ENCODE measurements at places on chromosomes 6 and 20.

DNA sequence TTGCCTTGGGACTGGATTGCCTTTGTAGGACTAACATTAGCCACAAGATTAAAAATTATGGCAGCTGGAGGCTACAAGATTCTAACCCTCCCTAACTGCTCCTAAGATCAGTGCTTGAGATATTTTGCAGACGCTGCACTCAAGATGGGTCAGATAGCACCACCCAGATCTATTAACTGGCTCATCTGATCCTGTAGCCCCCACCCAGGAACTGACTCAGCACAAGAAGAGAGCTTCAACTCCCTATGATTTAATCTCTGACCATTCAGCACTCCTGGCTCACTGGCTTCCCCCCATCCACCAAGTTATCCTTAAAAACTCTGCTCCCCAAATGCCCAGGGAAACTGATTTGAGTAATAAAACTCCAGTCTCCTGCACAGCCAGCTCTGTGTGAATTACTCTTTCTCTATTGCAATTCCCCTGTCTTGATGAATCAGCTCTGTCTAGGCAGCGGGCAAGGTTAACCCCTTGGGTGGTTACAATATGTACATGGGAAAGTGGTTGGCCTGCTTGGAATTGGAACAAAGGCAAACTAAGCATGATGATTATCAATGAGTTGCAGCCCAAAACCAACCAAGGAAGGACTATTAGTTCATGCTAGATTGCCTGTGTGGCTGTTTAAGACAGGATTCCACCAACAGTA, 111.3 kb downstream of the OR2B2 start:
- DNase-seq: no peak

DNA sequence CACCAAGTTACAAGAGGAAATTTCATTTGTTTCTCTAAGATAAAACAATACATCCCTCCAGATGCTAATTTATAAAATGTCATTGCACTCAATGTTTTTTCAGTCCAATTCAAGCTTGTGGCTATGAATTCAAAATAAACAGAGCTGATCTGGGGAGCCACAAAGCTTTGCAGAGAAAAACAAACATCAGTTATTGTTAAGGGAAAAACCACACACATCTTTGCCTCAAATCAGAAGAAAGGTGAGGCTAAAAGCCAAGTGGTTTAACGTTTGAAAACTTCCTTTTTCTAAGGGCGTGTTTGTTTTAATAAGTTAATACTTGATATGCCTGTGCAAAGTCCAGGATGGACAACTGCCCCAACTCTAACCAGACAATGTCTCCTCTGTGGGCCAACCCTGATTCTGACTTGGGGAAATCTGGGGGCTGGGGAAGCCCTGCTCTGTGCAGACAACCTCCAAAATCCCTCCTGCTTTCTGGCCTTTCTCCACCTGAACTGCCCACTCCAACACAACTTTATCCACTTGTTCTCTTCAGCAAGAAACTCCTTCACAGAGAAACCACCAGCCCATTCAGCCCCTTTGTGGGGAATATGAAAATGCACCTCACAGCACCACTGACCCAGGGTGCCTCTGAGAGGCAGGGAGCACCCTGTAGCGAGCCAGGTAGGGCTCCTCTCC, 44.6 kb upstream of the NT5E start:
- DNase-seq: no peak

DNA sequence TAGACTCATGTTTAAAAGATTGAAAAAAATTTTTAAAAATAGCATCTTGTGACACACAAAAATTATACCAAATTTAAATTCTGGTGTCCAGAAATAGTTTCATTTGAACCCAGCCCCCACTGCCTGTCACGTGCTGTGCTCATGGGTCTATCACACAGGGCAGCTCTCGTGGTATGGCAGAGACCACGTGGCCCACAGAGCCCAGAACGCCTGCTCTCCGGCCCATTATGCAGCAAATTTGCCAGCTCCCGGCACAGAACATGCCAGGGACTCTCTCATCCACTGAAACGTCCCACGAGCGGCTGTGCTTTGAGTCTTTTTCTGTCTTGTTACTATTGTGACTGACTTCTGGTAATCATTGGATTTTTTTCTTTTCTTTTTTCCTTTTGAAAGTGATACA, 224.3 kb downstream of the TTLL2 start:
- no peak for DNase-seq

- DNase-seq: no peak
Measured at GRCh38 chr20:52454660-52455059, 263.1 kb upstream of the ZFP64 start.

DNA sequence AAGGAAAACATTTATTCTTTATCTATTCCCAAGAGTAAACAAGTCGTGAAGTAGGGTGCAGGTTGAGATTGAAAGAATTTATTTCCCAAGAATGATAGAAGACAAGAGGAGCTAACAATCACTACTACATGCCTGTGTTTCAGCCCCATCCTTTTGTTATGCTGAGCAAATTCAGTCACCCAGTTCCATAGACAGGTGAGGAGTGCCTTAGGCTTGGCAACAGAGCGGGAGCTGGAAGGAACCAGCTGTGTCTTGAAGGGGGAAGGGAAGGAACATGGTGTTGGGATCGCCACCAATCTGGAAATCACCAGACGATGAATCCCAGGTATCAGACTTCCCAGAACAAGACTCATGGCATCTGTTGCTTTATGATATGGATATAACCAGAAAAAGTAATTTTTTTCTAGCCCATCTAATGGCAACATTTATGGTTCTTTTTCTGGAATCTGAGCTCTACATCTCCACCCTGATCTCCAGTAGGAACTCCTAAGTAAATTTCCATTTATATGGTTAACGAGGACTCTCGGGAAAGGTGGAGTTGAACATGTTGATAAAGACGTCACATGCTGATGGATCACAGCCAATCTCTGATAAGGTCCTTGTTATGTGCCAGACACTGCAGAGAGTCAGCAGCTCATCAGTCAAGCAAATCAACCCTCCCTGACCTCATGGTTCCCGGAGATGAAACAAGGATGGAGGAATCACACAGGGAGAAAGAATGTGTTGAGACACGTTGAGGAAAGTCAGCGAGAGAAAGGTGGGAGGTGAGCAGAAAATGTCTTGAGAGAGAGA, 344.9 kb downstream of the SMOC2 start:
- no peak for DNase-seq

GRCh38 chr20:48901326-48901725, 20.2 kb upstream of the ARFGEF2 start:
- no peak for DNase-seq

DNA sequence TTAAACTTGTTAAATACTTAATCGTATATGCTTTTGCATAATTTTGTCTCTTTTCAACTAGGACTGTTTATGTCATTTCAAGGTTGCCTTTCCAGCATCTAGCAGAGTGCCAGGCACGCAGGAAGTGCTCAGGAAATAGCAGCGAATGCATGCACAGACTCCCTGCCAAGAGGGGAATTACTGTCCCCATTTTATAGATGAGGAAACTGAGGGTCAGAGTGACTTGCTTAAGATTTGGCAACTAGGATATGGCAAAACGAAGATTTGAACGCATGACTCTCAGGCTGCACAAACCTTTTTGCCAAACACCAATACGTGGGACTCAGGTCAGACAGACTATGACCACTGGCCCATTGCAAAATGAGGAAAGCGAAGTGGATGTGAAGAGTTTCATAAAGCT, 22.5 kb downstream of the EYA2 start:
- DNase-seq: no peak

DNA sequence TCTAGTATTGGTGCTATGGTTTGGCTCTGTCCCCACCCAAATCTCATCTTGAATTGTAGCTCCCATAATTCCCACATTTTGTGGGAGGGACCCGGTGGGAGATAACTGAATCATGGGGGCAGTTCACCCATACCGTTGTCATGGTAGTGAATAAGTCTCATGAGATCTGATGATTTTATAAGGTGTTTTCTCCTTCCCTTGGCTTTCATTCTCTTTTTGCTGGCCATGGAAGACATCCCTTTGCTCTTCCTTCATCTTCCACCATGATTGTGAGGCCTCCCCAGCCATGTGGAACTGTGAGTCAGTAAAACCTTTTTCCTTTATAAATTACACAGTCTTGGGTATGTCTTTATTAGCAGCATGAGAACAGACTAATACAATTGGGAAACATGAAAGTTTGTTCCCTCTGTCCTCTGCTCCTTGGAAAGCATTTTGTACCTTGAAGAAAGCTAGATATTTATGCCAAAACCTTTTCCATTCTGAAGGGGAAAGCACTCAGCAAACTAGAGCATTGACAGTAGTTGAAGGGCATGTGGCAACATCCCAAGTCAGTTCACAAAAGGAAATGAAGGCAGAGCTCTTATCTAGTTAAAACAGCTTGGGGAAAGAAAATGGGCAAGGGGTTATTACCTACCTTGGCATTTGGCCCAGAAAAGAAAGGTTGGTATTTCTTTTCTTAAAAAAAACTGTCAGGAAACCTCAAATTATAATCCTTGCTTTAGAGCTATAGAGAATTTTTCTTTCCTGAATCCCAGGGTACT, 10.7 kb upstream of the TNFAIP3 start:
- no peak for DNase-seq

GRCh38 chr20:46701057-46701456, 8.4 kb upstream of the SLC2A10 start:
- no peak for DNase-seq

DNA sequence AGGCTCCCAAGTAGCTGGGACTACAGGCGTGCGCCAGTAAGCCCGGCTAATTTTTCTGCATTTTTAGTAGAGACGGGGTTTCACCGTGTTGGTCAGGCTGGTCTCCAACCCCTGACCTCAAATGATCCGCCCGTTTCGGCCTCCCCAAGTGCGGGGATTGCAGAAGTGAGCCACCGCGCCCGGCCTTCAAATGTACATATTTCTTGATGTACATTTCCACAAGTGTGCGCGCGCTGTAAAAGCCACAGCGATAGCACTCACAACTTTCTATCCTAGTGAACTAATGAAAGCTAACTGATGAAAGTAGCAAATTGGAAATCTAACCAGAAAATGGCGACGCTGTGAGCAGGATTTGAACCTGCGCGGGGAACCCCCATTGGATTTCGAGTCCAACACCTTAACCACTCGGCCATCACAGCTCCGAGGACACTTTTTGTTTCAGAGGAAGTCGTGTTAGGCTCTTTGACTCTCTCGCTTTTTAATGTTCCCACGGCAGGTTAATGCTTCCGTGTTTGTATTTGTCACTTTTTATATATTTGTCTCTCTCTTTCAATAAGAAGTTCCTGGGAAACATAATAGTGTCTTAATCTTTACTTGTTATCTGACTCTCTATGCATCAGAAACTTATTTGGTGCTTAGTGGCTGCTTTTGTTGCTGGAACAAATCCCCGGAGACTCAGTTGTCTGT, 199.4 kb upstream of the ZNF184 start:
- no peak for DNase-seq

GRCh38 chr20:57051096-57051495, 215.3 kb downstream of the BMP7 start:
- DNase-seq: no peak

DNA sequence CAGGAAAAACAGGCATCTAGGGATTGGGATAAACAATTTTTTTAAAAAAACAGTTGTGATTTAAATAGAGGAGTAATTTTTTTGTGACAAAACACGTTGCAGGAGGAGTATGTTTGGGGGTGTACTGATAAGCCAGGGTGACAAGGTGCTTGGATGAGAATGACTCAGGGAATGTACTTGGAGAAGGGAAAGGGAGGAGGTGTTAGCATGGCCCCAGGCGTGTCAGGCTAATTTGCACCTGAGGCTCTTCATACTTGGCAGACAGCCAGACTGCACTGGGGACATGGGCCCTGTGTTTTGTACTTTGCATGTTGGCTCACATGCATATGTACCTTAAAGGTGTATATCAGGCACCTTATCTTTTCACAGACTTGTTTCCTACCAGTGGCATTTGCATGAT, 22.8 kb downstream of the PANK2 start:
- no peak for DNase-seq

- peak; percentile 9 for DNase-seq
Measured at GRCh38 chr6:8481727-8482126, 46.4 kb upstream of the SLC35B3 start.

GRCh38 chr6:89272596-89272995, 42.5 kb downstream of the GABRR2 start:
- DNase-seq: no peak

GRCh38 chr6:38867726-38868125, 152.6 kb downstream of the DNAH8 start:
- DNase-seq: no peak

- no peak for DNase-seq
Measured at GRCh38 chr6:36318690-36319435, 17.8 kb downstream of the BNIP5 start.

DNA sequence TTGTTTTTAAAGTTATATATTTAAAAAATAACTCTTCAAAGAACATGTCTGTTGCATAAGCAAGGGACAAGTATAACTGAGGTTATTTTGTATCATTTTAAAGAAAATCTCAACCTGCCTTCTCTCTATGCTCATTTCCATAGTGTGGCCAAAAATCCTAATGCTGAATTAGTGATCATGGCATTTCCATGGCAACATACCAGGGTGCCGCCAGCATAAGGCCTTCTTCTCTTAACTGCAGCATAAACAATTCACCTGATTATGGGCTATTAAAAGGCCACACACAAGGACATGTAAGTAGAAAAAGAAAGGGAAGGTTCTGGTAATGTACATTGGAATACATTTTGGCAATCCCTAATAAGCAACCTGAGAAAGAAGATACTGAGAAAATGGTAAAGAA, 95.1 kb upstream of the RNF217 start:
- no peak for DNase-seq

GRCh38 chr20:60244373-60245146, 286.3 kb downstream of the CDH26 start:
- no peak for DNase-seq

- DNase-seq: no peak
Measured at GRCh38 chr6:141309295-141309694, 823.4 kb upstream of the GJE1 start.

DNA sequence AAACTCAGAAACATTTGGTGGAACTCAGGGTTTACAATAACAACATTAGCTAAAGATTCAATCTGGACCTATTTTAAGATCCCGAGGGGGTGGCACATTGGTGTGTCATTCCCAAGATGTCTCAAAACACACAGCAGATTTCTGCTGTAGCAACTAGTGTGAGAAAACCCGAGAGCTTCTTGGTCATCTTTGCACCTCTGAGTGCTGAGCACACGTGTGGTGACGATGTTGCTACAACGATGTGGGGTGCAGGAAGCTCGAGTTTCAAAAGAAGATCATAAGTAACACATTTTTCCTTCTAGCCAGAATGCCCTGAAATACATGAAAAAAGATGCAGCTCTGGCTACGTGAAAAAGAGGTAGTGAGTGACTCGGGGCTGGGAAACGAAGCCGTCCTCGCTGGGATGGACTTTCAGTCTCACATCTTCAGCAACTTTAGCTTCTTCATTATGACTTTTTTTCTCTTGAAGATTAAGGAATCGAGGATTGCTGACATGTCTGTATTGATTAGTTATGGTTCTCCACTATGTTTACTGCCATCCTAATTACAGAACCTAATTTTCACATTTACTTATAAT, 1.5 kb downstream of the RAMACL start:
- peak; percentile 62 for DNase-seq
